ENCODE measurements at places on chromosomes 4 and X.

- no peak for DNase-seq
These were observed 55.0 kb downstream of the BEX3 start for GRCh38 chrX:103431316-103431715.

- DNase-seq = no peak
These were observed 69.2 kb downstream of the SRPX start for GRCh38 chrX:38151441-38151840.

GRCh38 chr4:123924536-123924935 is 527.9 kb downstream of the SPRY1 start:
- no peak for DNase-seq

- DNase-seq = no peak
These were observed 67.6 kb upstream of the MTNR1A start for GRCh38 chr4:186622788-186623464.

DNA sequence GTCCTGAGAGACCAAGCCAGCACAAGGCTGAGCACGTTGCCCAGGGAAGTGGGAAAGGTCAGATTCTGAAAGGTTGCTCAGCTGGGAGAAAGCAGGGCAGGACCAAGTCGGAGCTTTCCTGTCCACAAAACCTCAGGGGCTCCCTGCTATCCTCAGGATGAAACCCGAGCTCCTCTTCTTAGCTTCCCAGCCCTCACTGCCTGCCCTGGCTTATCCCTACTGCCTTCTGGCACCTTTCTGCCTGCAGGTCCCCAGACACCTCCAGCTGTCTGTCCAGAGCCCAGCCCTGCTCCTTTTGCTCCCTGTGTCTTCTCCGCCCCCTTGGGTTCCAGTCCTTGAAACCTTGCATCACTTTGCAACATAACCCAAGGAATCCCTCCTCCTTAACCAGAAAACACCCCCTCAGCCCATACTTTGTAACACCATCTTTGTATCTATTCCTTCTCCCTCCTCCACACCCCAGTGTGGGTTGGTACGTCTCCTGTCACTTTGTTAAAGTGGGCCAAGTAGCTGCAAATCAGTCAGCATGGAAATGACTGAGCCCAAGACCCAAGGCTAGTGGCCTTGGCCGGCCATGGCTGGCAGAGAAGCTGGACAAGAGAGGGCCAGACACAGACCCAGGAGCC is 20.0 kb upstream of the PRRG3 start:
- DNase-seq = no peak

DNA sequence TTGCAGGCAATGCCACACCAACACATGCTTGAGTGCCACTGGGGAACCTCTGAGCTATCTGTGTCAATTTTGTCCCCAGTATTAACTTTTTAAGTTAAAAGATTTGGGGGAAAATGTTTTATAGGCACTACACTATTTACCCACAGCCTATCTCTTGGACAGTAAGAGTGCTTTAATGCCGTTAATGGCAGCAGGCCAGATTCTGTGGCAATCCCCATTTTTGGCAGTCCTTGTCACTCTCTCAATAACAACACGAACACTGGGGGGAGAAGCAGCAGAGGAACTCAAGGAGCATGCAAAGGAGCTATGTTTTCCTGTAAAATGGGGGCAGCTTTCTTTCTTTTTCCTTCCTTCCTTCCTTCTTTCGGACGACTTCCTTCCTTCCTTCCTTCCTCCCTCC is 168.6 kb downstream of the NSUN7 start:
- DNase-seq = no peak

- no peak for DNase-seq
These were observed 50.2 kb downstream of the MGST2 start for GRCh38 chr4:139715746-139716391.

DNA sequence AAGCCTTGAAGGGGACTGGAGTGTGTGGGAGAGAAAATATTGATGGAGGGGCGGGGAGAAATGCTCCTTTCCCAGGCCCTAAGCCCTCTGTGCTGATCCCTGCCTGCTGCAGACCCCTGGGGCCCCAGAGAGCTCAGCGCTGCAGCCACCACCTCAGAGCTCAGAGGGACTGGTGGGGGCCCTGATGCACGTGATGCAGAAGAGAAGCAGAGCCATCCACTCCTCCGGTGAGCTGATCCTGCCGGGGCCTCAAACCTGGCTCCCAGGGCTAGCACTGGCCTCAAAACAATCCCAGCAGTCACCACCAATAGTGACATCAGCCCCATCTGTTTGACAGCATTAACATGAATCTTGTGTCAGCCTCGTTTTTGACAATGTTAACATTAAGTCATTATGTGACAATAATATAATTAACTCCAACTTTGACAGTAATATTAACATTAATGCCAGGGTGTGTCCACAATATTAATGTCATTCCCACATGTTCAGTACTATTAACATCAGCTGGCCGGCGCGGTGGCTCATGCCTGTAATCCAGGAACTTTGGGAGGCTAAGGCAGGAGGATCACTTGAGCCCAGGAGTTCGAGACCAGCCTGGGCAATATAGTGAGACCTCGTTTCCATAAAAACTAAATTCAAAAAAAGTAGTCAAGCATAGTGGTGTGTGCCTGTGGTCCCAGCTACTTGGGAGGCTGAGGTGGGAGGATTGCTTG is 5.8 kb downstream of the WAS start:
- no peak for DNase-seq

GRCh38 chrX:44675362-44676024 is 132.8 kb upstream of the FUNDC1 start:
- no peak for DNase-seq

DNA sequence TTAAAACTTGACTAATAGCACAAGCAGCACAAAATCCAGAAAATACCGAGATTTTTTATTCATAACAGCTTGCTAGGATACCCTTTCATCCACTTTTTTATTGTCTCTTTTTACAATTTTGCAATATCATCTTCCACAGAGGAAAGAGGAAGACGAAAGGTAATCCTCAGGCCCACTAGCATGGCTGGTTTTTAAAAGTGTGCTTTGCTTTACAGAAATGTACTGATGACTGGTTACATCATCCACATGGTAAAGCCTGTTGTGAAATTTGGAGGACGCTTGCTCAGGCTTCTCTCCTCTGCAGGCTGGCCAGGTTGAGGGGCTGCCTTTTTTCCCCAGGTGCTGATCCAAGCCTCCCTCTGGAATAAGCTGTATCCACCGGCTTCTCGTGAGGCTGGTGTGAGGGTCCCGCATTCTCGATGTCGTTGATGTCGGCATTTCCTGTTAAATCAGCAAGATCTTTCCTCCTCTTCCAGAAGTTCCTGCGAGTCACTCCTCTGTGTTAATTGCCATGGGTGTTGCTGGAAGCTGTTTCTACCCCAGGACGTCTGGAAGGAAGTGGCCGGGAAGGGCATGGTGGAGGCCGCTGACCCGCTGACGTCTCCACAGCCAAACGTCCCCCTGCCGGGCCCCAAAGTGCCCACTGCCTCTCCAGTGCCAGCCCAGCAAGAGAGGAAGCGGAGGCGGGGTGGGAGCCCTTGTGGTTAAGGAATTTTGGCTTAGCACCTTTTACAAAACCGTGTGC is 5.8 kb upstream of the DGKQ start:
- no peak for DNase-seq

DNA sequence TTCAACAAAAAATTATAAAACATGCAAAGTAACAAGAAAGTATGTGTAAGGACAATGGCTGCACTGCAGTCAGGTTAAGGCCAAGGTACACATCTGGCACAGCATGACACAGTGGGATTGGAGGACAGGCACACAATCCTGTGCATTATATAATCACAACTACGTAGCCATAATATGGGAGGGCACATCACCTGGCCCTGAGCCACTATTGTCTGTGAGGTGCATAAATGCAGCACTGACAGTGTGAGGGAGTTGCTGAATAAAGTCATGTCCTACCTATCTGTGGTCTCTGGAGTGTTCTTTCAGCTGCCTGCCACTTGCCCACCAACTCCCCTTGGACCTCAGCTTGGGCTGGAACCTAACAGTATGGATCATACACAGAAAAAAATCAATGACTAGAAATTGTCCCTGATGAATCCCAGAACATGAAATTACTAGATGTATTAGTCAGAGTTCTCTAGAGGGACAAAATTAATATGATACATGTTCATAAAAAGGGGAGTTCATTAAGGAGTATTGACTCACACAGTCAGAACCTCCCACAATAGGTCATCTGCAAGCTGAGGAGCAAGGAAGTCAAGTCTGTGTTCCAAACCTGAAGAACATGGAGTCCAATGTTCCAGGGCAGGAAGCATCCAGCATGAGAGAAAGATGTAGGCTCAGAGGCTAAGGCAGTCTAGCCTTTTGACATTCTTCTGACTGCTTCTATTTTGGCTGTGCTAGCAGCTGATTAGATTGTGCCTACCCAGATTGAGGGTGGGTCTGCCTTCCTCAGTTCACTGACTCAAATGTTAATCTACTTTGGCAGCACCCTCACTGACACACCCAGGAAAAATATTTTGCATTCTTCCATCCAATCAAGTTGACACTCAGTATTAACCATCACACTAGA is 46.4 kb upstream of the KCTD8 start:
- no peak for DNase-seq

- DNase-seq = no peak
These were observed 126.5 kb downstream of the KIT start for GRCh38 chr4:54784161-54784671.

- no peak for DNase-seq
These were observed 130.8 kb downstream of the ANAPC10 start for GRCh38 chr4:144967161-144967560.

GRCh38 chr4:11004818-11005217 is 320.2 kb upstream of the CLNK start:
- DNase-seq = no peak

DNA sequence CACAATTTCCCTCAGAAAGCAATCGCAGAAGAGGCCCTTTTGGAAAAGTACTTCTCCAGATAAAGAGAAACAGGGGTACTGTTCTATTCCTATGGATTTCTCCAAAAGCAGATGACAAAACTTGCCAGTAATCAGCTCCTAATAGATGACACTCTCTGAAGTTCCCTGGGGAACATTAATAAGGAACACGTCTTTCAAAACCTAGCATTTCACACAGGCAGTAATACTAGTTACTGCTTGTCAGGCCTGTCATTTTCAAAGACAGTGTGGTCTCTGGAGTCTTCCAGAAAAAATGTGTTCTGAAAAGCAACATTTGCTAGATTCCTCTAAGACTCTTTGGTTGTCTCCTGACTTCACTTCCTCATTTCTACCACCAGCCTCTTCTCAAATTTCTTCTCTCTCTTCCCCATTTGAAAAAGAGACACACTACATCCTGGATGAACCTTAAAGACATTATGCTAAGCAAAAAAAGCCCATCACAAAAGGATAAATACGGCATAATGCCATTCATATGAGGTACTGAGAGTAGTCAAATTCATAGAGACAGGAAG is 47.3 kb downstream of the CHRDL1 start:
- DNase-seq = no peak

DNA sequence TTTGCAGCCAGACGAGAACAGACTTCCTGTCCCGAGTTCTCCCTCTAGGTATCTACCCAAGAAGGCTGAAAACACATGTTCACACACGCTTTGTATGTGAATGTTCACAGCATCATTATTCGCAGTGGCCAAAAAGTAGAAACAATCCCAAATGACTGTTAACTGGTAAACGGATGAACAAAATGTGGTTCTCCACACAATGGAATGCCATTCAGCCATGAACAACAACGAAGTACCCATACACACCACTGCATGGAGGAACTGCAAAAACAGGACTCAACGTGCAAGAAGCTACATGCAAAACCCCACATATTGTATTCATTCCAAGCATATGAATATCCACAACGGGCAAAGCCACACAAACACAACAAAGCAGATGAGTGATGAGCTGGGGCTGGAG is 45.0 kb downstream of the PDHA1 start:
- no peak for DNase-seq

GRCh38 chrX:21926527-21927278 is 13.8 kb upstream of the SMS start:
- DNase-seq = no peak

GRCh38 chr4:65670331-65671031 is at the start of gene EPHA5:
EPHA5 (minus strand) TSS chr4:65670489; CDS start chr4:65669742, 747 bp downstream.
- no peak for DNase-seq

DNA sequence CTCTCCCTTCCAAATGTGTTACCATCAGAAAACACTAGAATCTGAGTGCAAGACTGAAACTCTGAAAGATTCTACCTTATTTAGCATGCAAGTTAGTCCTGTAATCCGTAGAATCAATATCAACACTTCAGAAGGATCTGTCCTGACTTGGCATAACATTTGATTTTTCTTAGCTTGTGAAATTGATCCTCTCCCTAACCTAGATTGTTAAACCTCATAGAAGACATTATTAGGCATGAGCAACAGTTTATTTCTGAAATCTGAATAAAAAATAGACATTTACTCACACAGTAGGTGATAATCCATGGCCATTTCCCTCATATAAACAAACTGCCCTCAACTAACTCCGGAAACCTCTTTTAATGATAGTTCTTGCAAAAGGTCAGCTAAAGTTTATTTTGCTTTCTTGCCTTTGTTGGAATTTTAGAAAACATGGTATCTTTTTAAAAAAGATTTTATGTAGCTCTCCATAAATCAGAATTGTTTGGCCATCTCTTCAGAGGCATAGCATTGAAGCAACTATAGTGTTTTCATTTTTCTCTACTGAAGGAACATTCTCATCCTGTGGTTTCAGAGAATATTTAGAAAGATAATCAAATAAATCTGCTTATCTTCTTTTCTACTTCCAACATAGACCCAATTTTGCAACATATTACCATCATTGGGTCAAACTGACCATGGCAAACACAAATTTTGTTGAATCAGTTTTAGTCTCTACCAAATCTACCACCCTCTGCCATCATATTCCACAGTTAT is 38.5 kb upstream of the PDLIM5 start:
- no peak for DNase-seq

- DNase-seq = no peak
These were observed 89.5 kb downstream of the UGT8 start for GRCh38 chr4:114688059-114688458.

DNA sequence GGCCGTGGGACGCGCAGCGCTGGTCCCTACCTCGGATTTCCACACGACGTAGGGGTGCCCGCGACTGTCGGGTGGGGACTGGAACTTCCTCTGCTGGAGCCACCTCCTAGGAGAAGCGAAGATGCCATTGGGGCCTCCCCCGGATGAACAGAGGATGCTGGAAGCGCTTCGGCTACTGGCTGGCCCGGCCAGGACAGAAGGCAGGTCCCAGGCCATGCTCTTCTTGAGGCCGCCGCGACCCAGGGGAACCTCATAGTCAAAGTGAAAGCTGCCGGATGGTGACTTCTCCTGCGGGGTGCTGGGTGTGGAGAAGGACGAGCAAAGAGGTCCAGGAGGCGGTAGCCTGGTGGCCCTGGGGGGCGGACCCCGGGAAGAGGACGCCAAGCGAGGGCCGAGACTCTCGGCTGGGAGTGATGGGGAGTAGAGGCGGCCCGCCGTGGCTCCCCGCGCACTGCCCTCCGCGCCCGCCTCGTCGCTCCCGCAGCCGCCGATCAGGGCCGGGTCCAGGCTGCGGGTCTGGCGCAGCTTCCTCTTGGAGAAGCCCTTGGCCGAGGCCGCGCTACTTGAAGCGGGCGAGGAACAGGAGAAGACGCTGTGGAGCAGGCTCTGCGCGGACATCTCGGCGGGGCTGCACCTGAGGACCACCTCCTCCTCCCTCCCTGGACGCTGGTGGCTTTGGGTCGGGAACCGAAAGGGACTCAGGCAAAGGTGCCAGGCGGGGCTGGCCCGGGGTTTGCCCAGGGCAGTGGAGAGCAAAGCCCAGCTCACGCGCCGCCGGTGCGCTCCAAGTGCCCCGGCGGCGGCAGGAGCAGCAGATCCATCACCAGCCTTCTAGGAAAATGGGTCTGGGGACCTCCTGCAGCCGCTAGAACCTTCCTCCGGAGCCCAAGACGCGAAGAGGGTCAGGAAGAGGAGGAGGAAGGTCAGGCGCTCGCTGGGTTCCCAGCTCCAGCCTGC is 1.2 kb downstream of the ARHGAP6 start:
- DNase-seq = no peak

- DNase-seq = no peak
These were observed 249.8 kb upstream of the MAD2L1 start for GRCh38 chr4:120316416-120316815.

GRCh38 chr4:119130365-119131065 is 5.1 kb upstream of the MYOZ2 start:
- DNase-seq = no peak
